ENCODE measurements at places on chromosomes 1 and 21.

GRCh38 chr1:100941580-100942216 is 45.8 kb downstream of the SLC30A7 start:
- no peak for DNase-seq

DNA sequence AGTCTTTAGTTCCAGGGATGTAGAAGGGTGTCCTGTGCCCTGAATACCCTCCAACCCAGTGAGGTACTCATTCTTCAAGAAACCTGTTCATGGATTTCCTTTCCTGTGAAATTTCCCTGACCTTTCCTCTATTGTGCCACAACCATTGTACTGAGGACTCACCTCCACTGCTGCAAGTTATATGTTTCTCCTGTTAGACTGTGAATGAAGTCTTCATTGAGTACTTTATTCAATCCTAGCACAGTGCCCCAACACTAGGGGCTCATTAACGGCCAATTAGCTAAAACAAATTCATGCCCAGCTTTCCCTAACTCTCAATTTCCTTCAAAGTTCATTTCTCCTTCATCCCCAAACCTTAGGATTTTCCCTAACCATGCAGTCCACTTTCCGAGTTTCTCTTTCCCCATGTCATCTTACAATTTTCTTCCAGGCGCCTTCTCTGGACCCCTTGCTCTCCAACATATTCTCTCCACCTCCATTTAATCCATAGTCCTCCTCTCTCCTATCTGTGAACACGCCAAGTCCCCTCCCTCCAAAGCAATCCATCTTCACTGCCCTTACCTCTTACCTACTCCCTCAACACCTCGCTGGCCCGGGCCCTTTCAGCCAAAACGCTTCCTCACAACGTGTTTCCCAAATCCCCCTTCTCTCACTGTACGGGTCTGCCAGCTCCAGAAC is 1.3 kb downstream of the TRIM33 start:
- DNase-seq: no peak

- peak; percentile 88 for DNase-seq
These were observed 95.8 kb upstream of the RGS4 start for GRCh38 chr1:162973381-162973795.

- DNase-seq: no peak
These were observed 6.7 kb upstream of the SLC19A1 start for GRCh38 chr21:45548711-45549491.

- DNase-seq: no peak
These were observed 176.8 kb downstream of the ATP6V1G3 start for GRCh38 chr1:198363625-198364151.

- DNase-seq: no peak
These were observed 1.0 kb downstream of the F11R start for GRCh38 chr1:161019751-161020495.

Measured in fibroblast of skin of right quadriceps (primary cell).